ENCODE measurements at places on chromosomes 5 and 9.

DNA sequence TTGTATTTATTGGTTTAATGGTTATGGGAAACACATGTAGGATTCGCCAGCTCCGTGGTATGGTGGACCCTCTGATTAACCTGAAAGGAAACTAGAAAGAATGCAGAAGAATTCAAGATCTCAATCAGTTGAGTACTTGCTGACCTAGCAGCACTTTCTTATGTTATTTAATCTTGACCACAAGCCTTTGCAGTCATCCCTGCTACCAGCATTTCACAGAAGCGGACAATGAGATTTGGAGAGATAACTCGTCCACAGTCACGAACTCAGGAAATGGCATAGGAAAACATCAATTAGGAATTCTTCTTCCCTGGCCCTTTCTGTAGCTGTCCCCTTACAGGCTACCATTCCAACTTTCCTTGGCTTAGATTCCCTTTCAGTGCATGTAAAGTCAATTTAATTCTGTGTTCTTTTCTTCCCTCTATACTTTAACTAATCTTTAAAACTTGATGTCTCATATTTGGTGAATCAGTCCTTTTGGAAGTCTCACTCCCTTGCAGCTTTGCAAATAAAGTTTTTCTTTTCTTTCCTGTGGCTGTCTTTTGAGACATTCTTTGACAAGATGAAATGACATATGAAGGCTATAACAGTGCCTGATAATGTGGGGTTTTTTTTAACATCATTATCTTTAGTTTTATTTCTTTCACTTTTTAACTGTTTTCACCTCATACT lies 1.3 kb upstream of the SLC44A1 start:
- DNase-seq: peak; percentile 95

GRCh38 chr9:99034149-99034548 lies 70.8 kb upstream of the TGFBR1 start:
- no peak for DNase-seq

DNA sequence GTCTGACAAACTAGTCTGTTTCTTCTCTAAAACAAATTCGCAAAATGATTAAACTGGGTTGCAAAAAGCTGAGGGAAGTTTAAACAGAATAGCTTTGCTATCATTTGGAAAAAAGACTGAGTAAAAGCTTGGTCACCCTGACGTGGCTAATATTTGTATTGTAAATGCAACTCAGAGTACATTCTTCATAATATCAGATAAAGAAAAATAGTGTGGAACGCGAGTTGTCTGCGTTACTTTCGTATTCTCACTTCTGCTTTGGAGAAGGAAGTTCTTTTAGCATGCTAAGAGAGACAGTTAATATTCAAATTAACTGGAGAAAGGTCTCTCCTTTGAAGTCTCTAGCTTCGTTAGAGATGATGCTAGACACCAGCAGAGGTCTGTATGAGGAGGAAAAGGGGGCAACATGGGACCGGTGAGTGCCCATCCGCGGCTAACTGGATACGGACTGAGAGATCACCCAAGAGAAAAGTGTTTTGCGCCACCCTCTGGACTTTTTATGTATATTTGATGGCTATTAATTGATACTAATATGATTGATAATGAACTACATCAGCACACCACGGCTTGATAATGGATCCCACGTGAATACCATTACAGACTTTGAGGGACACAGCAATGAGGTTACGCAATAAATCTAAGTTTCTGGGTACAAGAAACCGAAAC lies 2.9 kb upstream of the CNTRL start:
- no peak for DNase-seq

DNA sequence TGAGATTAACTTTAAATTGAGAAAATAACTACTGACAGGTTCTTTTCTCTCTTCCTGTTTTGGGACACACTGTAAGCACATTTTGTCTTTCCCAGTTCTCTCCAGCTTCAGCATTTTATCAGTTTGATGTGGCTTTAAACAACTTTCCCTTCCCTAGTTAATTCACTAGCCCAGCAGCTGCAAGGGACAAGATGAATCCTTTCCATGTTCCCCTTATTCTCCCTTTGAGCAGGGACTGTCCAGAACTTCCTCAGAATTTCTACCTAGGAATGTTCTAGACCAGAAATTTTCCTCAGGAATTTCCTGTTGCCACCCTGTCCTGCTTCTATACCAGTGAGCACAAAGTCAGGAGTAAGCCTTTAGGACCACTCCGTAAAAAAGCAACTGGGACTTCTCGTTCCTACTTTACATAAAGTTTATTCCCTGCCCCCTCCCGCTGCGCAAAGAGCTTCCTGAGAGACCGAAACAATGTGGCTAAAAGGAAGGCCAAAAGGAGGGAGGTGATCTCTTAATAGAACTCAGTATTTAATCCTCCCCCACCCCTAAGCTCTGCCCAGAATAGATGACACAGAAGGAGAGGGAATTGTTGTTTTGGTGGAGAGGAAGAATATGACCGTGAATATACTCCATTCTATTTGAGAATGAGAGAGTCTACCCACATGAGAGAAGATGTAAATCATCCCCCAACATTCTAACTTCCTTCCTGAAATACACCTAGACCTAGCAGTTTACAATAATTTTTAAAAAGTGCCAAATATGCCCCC lies 61.9 kb downstream of the GLIS3 start:
- DNase-seq: no peak

DNA sequence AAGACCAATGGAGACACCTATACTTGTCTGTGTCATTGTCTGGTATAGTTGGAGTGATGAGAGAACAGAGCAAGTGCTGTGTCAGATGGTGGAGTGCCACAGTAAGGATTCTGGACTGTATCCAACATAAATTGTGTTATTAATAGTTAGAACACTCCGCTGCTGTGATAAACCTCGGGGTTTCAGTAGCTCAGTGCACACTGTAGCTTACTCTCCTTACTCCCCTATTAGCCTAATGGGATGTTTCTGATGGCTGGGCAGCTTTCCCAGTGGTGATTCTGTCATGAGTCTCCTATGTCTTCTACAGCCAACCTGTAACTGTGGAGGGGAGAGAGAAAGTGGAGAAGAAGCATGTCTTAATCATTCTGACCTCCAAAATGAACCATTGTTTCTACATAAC lies 127.6 kb upstream of the PTCH1 start:
- DNase-seq: no peak

- DNase-seq: no peak
Measured at GRCh38 chr5:119353686-119354366, 2.0 kb upstream of the TNFAIP8 start.

DNA sequence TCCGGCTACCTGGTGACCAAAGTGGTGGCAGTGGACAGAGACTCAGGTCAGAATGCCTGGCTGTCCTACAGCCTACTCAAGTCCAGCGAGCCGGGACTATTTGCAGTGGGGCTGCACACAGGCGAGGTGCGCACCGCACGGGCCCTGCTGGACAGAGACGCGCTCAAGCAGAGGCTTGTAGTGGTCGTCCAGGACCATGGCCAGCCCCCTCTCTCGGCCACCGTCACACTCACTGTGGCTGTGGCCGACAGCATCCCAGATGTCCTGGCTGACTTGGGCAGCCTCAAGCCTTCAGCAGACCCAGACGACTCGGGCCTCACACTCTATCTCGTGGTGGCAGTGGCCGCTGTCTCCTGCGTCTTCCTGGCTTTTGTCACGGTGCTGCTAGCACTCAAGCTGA lies 2.1 kb downstream of the PCDHGA4 start:
- DNase-seq: no peak

- DNase-seq: no peak
Measured at GRCh38 chr9:9820436-9820835, 792.4 kb downstream of the PTPRD start.

Data from RPMI7951 (cell line).